Umbilical cord (tissue), 2 donors: ENCODE measurements at places on chromosomes 6 and 20. TPM values are rescaled to one million over a fixed set of nuclear protein-coding genes. Genes with fewer than 3 reads are reported as not detected.
A peak's percentile ranks its signal among the peaks of the same experiment; 100 is the strongest.

DNA sequence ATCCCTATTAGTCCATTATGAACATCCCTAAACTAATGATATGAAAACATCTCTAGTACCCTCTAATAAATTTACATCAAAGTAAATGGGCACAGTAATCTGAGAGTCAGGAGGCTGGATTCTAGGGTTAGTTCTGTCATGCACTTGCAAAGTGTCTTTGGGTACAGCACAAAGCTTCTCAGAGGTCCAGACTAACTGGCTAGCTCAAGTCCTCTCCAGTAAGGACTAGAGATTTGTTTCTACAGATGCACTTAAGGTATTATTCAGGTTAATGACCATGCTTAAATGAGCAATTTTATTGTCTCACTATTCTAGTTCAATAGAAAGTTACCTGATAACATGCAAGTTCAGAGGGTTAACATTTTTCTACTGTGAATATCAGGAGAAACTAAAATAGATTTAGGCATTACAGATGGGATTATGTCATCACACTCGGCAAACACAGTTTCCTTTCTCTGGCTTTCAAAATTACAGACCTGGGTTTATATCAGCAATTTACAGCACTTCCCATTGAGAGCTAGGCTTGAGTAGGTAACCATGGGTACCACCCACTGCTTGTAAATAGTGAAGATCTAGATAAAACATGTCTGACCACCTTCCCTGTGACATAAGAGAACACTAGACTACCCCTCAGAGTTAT, 402.9 kb upstream of the RUNX2 start:
- DNase-seq, result peak; percentile 14

DNA sequence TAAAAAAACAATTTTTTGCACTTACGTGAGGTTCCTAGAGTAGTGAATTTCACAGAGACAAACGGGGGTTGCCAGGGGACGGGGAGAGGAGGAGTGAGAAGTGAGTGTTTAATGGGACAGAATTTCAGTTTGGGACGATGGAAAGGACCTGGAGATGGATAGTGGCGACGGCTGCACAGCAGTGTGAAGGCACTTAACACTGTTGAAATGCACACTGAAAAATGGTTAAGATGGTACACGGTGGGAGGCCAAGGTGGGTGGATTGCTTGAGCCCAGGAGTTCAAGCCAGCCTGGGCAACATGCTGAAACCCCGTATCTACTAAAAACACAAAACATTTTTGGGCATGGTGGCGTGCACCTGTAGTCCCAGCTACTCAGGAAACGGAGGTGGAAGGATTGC, 31.4 kb downstream of the RPP40 start:
- no peak for DNase-seq

GRCh38 chr6:2505624-2506023, 245.1 kb downstream of the MYLK4 start:
- DNase-seq, result no peak

DNA sequence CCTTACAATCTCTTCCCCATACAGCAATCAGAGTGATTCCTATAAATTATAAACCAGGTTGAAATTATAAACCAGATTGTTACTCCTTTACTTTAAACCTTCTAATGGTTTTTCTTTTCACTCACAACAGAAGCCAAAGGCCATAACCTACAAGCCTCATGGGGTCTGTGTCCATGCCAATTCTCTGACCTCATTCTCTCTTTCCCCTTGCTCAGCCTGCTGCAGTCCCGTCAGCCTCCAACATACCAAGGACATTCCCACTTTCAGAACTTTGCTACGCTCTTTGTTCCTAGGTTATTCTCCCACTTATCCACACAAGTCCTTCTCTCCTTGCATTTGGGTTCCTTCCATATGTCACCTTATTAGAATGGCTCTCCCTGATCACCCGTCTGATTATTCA, 277.9 kb upstream of the TCF21 start:
- DNase-seq, result no peak

The HCK gene
- 6.0 TPM for total RNA-seq

DNA sequence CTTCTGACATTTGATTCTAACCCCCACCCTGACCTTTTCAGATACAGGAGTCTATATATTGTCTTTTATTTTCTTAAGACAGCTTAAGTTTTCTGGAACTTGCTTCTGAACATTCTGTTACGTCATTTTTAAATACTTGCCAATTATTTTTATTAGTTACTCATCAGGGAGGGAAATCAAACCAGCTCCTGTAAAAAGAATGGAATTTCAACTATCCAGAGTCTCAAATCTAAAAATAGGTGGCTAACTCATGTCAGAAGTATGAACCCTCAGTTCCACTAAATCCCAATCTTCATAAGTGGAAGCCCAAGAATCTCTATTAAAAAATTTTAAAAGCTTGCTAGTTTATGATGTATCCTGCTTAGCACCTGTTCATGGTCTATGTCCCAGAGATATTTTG, 900.0 kb downstream of the KIF16B start:
- no peak for DNase-seq

The NEURL2 gene
- 1.9 TPM for total RNA-seq

- peak; percentile 4 for DNase-seq
These were observed 653.1 kb downstream of the TBC1D32 start for GRCh38 chr6:120681204-120681603.

DNA sequence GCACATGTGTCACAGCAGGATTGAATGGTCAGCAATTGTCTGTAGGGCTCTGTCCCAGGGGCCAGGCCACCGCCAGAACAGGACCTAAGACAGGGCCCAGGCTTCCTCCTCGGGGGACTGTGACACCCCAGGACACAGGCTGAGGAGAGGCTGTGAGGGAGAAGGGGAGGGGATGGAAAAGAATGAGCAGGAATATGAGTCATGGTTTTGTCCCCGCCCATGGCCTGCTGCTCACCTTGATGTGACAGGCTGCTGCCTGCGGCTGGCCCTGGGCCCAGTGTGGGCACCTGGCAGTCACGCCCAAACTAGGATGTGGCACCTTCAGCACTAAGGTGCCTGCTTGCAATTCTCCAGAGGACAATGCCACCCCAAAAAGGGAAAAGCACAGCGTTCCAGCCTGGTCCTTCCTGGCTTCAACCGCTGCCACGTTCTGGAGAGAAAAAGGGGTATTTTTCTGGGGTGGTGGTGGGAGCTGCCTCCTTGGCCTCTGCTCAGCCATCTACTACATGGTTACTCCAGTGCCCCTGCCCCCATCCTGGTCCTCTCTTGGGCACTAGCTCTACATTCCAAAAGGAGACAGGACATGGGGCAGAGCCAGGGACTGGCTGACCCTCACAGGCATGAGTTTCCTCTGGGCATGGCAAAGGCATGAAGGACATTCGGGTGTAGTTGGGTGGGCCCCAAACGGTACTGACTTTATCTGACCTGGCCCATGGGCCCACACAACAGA, 93.4 kb downstream of the SLC22A23 start:
- DNase-seq, result no peak

GRCh38 chr20:10308652-10309051, 90.0 kb downstream of the SNAP25 start:
- DNase-seq, result no peak

The MAS1 gene
- 1.7 TPM for total RNA-seq

The SPATS1 gene
- not detected for total RNA-seq

- DNase-seq, result no peak
These were observed 73.7 kb downstream of the RPP40 start for GRCh38 chr6:4930025-4930691.

The ATRN gene
- total RNA-seq, result 23.6 TPM

The LY86 gene
- total RNA-seq, result 2.2 TPM

GRCh38 chr6:54718541-54719023, 128.0 kb upstream of the FAM83B start:
- no peak for DNase-seq

DNA sequence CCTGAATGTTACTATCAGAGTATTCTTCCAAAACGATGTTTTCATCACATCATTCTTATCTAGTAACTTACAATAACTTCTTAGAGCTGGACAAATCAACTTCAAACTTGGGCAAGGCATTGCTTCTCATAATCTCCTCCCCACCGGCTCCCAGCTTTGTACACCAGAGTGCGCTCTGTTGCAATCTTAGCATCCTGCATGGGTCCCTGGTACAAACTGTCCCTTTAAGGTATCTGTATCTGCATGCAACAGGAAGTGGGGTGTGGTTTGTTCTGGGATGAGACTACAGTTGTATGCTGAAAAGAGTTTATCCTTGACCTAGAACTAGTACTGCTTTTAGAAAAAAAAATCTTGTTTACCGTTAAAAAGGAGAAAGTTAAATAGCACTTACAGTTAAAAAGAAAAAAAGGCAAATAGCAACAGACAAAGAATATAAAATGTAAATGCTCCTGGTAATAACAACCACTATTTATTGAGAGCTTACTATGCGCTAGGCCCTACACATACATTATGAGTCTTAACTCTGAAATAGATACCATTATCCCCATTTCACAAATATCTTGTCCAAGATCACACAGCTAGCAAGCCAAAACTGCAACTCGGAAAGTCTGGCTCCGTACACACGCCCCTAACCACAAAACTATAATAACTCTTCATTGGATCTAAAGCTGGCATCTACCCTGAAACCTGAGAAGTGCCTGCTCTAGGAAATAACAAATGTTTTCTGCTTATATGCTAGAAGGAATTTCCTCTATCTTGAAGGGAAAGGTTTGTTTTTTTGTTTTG, 9.8 kb upstream of the HECA start:
- peak; percentile 39 for DNase-seq

DNA sequence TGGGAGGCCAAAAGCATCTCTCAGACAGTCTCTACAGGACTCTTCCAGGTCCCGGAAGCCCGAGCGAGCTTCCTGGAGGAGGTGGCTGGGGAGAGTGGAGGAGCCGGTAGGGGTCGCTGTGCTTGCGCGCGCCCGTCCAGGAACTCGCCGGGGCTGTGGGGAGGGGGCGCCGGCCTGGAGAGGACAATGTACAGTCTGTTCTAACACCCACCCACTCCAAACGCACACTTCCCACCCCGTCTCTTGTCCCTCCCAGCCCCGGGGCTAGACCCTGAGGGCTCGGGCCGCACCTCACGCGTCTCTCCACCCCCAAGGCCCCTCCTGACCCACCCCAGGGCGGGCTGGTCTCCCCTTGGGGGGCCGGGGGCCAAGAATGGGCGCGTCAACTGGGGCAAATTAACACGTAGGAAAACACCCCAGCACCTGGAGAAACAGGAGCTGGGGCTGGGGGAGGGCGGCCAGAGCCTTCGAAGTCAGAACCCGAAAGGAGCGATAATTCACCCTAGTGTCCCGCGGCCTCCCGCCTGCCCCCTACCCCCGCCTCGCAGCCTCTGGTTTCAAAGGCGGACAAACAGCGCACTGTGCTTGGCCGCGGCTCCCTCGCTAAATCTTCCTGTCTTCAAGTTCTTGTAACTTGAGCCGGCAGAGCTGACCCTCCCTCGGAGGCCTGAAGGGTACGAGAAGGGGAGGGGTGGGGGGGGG, 103.2 kb upstream of the FOXP4 start:
- DNase-seq, result peak; percentile 93

The SLC22A7 gene
- not detected for total RNA-seq

DNA sequence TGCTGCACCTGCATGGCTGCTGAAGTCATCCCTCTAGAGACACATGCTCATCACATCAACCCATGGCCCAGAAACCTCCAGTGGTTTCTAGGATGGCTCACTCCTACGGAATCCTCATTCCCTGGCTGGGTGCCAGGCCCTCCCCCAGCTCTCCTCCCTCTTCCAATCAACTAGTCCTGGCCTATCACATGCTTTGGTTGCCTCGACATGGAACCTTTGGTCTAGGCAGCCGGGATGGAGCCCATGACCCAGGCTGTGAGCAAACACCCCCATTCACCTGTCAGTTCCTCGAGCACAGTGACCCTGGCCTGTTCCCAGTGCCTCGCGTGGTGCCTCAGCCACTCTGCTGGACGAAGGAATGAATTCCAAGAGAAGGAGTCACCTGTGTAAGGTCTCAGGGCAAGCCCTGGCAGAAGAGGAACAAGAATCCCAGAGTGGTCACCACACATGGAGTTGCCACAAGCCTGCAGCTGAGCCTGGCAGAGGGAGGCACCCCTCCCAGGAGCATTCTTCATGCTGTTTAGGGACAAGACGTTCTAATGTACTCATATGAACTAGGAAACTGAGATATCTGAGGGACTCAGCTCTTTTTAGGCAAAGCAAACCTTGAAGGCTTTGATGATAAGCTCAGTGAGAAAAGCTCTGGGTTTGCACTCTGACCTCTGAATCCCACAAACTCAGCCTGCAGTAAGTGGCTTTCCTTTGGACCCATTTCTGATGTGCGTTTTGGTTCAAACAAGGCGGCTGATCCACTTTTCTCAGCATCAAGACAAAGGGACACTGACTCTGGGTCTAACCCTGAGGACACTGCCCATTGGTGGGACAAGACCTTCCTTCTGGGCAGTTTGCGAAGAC, 40.2 kb downstream of the PPP1R3G start:
- no peak for DNase-seq

GRCh38 chr6:34955442-34955841, 66.4 kb downstream of the ANKS1A start:
- DNase-seq, result no peak

The NRSN1 gene
- 6.5 TPM for total RNA-seq

GRCh38 chr6:34230653-34231371, 5.9 kb upstream of the HMGA1 start:
- no peak for DNase-seq

DNA sequence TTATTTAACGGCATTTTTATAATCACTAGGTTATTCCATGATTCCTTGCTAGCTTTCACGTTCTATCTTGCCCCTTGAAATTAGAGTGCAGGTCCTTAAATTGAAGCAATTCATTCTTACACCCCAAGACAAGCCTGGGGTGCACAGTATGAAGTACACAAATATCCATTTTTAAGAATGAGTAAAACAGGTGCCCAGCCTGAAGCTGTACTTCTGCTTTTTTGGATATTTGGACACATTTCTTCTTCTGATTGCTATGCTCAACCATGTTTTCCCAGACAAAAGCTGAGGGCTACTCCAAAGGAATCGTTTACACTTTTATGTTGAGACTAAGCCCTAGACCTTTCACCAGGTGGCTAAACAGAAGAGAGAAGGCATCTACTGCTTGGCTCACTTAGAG, 7.9 kb upstream of the TAGAP start:
- DNase-seq, result no peak

The OPN5 gene
- total RNA-seq, result 2.9 TPM

The PTCRA gene
- 2.6 TPM for total RNA-seq

The SUMO4 gene
- 17.3 TPM for total RNA-seq

DNA sequence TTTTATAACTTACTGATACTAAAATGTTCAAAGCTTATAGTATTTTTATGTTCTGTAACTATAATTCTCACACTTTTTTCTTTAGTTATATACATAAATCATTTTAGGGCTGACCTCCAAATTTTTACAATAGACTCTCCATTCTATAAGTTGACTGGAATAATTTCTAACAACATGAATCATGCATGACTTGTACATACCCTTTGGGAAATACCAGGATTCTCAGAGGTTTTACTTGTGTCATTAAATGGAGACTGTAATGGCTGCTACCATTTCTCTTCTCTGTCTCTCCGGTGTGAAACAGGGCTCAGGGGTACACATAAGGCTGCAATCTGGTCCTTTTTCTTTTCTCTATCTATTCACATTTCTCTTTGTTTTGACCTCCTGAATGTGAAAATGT, 222.2 kb upstream of the FLRT3 start:
- no peak for DNase-seq

The TRIM27 gene
- 44.1 TPM for total RNA-seq

GRCh38 chr20:7137395-7138151, 370.1 kb downstream of the BMP2 start:
- no peak for DNase-seq

GRCh38 chr20:9808166-9808565, 30.7 kb downstream of the PAK5 start:
- no peak for DNase-seq

GRCh38 chr6:43396408-43397149, 27.1 kb upstream of the ZNF318 start:
- DNase-seq, result no peak
